GM23248 (cell line): ENCODE measurements at places on chromosomes 3 and 15.

DNA sequence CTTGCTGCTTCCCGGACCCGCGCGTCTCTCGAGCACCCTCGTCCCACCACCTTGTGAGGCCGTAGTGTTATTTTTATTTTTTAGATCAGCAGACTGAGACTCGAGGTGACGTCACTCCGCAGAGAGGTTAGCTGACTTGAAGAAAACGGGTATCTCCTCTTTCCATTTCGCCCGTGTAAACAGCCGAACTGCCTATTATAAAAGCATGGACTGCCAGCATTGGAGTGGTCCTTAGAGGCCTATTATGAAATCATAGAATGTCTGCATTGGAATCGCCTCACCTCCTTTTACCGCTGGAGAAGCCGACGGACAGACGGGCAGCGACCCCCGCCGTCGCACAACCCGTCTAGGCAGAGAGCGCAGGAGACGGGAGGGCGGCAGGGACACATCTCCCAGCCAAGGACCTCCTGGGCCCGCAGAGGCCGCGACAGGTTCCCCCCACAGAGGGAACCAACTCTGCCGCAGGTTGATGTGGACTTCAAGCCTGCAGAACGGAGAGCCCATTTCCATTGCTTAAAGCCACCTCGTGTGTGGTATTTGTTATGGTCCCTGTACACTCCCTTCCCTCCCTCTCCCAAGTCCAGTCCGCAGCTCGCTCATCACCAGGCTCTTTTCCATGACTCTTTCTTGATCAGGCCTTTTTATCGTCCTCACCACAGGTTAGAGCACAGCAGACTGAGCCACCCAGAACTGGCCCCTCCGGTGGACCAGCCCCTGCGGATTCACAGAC lies 540 bp upstream of the PPP1R2 start:
- no peak for DNase-seq

DNA sequence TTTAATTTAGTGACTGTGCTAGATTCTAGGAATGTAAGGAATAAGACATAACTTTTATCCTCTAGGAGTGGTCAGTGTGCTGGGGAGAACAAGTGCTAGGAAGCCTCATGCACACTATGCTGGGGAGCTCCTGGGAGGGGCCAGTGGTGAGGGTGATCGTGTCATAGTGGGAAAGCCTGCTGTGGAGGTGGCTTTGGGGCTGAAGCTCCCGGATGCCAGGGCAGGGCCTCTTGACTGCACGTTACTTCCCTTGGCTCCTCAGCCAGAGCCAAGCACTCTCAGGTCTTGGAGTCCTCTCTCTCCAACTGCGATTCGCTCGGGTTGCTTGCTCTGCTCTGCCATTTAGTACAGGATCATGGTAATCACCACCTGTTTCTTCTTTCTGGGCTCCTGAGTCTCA lies 33.6 kb downstream of the SQOR start:
- no peak for DNase-seq

DNA sequence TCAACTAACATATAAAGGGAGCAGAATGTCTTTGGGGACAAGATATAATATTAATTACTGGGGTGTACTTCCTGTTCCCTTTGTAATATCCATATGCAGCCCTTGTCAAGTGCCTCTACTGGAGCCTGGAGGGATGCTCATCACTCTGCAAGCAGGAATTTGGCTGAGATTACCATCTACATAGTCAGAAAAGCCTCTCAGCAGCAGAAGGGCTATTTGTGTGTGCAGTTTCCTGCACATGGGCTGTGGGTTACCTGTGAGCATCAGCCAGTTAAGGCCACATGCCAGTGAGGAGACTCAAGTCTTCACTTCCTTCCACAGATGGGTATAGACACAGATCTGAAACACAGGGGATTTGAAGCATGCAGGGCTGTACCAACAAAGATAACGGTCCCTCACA lies 278.1 kb upstream of the PLSCR5 start:
- no peak for DNase-seq

- no peak for DNase-seq
Measured at GRCh38 chr3:37542772-37543449, 318.8 kb upstream of the CTDSPL start.

- peak; percentile 9 for DNase-seq
Measured at GRCh38 chr3:73068419-73068818, 7.0 kb downstream of the EBLN2 start.

GRCh38 chr3:4982773-4983738 lies 3.8 kb downstream of the BHLHE40 start:
- peak; percentile 72 for DNase-seq

DNA sequence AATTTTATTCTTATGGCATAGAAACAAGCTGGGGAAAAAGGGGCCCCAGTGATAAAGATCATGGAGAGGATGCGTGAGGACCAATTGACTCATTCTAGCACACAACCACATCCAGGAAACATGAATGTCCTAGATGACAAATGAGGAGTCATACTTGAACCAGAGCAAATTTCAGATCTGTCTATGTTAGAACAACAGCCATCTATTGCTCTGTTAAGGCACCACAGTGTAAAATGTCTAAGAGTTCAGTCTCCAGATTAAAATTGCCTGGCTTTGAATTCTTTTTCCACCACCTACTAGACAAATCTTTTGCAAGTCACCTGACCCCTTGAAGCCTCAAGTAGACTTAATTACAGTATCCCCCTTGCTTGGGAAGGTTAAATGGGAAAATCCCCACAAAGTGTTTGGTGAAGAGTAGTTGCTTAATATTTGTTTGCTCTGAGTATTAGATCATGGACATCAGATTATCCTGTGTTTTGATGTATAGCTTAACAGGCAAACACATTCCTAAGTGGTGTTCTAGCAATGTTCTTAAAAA lies 258.7 kb upstream of the TGFBR2 start:
- peak; percentile 97 for DNase-seq

DNA sequence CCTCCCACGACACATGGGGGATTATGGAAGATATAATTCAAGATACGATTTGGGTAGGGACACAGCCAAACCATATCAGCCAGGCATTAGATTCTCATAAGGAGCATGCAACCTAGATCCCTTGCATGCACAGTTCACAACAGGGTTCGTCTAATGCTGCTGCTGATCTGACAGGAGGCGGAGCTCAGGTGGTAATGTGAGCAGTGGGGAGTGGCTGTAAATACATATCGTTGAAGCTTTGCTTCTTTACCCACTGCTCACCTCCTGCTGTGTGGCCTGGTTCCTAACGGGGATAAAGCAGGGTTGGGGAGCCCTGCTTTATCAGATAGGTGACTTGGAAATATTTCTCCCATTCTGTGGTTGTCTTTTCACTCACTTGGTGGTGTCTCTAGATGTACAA lies 14.8 kb downstream of the DOCK3 start:
- DNase-seq, result no peak

DNA sequence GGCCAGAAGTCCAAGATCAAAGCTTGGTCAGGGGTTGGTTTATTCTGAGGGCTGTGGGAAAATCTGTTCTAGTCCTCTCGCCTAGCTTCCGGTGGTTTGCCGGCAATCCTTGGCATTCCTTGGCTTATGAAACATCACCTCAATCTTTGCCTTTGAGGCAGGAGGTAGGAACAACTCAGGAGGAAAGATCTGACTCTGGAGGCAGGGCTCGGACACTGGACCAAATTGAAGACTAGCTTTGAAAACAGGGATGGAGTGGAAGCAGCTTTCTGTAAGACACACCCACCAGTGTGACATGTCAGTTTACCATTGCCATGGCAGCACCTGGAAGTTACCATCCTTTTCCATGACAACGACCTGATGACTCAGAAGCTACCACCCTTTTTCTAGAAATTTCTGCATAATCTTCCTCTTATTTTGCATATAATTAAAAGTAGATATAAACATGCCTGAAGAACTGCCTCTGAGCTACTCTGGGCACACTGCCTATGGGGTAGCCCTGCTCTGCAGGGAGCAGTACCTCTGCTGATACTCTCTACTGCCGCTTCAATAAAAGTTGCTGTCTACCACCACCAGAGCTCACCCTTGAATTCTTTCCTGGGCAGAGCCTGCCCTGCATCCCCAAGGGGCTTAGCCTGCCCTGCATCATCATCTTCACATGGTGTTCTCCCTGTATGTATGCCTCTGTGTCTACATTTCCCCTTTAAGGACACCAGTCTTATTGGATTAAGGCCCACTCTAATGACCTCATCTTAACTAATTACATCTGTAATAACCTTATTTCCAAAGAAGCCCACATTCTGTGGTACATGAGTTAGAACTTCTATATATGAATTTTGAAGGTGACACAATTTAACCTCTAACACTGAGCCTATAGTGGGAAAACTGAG lies 38.3 kb upstream of the TM4SF4 start:
- peak; percentile 38 for DNase-seq

DNA sequence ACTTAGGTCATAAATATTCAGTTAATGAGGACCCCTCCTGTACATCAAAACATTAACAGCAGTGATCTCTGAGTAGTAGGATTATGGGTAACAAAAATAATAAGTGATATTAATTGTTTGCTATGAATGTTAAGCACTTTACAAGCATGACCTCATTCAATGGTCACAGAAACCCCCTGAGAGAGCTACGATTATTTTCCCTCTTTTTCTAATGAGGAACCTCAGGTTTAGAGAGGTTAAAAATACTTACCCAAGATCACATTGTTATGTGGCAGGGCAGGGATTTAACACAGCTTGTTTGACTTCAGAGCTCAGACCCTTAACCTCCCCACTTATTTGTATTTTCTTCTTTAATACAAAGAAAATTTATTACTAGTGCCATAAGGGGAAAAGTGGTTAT lies 228.2 kb downstream of the TBL1XR1 start:
- DNase-seq, result no peak

- no peak for DNase-seq
Measured at GRCh38 chr3:68699541-68699940, 232.8 kb downstream of the TAFA4 start.

DNA sequence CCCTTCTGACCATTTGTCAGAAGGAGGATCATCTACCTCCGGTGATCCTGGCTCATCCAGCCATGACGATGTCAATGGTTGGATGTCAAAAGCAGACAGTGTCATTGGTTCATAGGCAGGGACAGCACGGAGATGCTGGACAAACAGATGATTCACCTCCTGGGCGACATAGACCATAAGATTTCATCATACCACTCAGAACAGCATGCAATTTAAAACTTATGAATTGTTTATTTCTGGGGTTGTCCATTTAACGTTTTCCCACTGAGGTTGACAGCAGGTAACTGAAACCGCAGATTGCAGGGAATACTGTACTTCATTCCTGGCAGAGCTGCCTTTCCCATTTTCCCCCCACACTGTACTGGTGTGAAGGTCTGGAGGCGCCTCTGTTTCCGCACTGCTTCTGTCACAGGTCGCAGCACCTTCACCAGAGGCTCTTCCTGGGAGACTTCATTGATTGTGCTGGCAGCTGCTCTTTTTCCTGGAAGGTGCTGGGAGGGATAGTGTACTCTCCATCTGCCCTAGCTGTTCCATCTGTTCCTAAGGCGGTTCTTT lies 32.5 kb upstream of the TMOD3 start:
- DNase-seq, result peak; percentile 22

DNA sequence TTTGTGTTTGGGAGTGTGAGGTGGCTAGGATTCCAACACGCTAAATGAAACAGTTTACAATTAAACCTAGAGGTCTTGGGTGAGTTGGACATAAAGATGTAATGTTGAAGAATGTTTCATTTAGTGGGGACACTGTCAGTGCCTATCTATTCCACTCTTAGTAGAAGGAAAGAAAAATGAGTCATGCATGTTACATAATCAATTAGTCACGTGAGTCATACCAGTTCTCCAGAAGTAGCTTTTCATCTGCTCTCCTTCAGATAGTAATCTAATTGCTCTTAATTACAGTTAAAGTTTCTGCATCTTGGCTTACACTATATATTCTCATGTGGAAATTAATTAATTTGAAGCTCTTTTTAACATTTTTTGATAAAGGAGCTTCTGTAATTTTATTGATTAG lies 115.7 kb upstream of the P2RY1 start:
- peak; percentile 74 for DNase-seq

GRCh38 chr3:127320529-127321121 lies 32.8 kb upstream of the PRR20G start:
- DNase-seq, result peak; percentile 26

DNA sequence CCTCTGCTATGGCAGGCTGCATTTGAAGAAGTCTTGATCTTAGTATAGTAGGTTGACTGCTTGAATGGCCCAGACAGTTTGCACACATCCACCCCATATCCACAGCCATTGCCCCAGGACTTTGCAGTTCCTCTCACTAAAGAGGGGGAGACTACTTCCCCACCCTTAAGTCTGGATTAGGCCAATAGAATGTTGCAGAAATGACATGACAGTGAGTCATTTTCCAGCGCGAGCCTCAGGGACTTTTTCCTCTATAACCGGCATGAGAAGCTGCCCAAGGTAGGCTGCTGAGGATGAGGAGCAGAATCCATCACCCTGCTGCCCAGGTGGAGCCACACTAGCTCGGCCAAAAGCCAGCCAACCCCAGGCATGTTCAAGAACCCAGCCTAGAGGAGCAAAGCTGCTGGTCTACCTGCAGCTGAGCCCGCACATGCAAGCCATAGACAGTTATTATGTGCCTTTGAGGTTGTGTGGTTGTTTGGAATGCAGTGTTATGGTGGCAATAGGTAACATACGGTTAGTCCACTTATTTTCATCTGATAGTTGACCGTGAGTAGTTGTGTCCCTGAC lies 113.9 kb downstream of the TLE3 start:
- peak; percentile 11 for DNase-seq

DNA sequence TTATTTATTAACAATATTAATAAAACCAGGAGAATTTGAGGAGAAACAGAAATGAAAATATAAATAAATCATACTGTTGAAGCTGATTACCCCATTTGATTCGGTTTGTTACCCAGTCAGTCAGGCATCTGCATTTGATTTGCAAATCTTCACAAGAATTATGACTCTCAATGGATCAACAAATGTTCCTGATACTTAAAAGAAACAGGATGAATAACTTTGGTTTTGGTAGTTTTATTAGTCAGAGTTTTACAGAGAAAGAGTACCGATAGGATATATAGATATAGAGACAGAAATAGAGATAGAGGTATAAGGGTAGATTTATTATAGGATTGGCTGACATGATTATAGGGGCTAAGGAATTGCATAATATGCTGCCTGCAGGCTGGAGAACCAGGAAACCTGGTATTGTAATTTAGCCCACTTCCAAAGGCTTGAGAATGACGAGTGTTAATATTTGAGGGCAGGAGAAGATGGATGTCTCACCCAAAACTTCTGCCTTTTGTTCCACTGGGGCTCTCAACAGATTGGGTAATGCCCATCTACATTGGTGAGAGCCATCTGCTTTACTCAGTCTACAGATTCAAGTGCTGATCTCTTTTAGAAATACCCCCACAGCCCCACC lies 241.6 kb upstream of the COL8A1 start:
- peak; percentile 57 for DNase-seq

GRCh38 chr15:66707310-66708082 lies 5.5 kb downstream of the SMAD6 start:
- DNase-seq, result peak; percentile 78
